ENCODE measurements at places on chromosomes 7 and 10.
A peak's percentile ranks its signal among the peaks of the same experiment; 100 is the strongest.

GRCh38 chr7:46170792-46171191 lies 249.7 kb upstream of the IGFBP3 start:
- DNase-seq, result no peak

GRCh38 chr7:904847-905246 lies 28.5 kb downstream of the GET4 start:
- no peak for DNase-seq

DNA sequence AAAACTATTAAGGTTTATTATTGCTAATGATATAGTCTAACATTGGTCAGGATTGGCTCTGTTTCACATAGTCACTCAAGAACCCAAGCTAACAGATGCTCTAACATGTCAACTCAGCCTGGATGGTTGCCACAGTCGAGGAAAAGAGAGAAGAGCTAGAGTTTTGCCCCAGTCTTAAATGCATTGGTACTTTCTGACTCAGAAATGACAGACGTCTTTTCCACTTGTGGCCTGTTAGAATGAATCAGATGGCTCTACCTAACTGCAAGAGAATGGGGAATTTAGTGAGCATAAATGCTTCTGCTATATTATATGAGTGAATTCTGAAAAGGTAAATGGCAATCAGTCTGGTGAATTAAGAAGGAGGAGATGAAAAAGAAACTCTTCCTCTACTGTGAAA lies 13.9 kb downstream of the HECTD2 start:
- no peak for DNase-seq

- DNase-seq, result no peak
Observed at GRCh38 chr10:51000976-51001375, 73.3 kb upstream of the PRKG1 start.

DNA sequence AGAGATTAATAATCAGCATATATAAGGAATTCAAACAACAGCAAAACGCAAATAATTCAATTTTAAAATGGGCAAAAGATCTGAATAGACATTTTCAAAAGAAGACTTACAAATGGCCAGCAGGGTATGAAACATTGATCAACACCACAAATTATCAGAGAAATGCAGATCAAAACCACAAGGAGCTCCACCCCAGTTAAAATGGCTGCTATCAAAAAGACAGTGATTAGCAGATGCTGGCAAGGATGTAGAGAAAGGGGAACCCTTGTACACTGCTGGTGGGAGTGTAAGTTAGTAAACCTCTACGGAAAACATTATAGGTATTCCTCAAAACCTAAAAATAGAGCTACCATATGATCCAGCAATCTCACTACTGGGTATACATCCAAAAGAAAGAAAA lies 128.0 kb upstream of the CACUL1 start:
- DNase-seq, result no peak

DNA sequence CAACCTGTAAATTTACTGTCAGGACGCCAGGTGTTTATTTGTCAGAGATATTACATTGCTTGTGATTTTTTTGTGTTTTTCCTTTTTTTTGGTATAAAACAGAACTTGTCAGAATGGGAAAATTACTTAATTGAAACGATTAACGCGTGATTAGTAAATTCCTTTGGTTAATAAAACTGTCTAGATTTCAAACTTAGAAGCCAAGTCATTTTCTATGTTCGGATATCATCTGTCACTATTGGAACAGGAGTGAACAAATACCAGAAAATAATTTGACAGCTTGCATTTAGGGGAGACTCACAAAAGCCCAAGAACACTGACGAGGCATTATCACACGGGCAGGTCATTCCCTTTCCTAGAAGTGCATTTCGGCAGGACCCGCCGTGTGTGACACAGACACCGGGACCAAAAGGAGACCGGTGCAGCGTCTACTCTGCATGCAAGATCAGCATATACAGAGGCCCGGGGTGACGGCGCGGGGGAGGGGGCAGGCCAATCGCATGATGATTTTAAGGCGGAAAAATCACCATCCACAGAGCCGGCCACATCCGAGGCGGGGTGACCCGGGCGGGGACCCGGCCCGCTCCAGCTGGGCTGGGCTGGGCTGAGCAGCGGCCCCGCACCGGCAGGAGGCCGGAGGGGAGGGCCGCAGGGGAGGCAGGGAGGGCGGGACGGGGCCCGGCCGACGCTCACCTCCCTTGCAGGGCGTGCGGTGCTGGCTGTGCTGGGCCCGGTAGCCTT lies 841 bp downstream of the GLUD1 start:
- DNase-seq, result no peak

DNA sequence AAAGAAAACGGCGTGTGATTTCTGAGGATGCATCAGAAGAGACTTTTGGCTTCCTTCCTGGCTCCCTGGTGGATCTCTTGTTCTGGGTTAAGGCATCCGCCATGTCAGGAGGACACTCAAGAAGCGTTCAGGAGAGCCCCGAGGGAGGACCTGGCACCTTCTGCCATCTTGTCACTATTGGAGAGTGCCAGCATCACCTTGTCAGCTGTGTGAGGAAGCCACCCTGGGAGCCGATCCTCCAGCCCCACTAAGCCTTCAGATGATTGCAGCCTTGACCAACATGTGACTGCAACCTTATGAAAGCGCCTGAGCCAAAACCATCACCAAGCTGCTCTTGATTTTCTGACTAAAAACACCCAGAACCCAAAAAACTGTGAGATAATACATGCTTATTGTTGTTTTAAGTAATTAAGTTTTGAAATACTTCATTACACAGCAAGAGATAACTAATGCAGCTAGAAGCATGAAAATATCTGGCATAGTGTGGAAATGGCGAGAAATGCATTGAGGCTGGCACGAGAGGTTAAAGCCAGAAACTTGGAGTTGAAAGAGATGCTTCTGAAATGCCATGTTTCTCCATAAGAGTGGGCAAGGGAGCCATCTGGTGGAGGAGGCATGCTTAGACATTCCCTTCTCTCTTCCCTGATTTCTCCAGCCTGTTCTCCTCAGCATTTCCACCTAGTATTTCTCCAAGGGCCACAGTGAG lies 5.4 kb upstream of the ZFYVE27 start:
- DNase-seq, result peak; percentile 40

DNA sequence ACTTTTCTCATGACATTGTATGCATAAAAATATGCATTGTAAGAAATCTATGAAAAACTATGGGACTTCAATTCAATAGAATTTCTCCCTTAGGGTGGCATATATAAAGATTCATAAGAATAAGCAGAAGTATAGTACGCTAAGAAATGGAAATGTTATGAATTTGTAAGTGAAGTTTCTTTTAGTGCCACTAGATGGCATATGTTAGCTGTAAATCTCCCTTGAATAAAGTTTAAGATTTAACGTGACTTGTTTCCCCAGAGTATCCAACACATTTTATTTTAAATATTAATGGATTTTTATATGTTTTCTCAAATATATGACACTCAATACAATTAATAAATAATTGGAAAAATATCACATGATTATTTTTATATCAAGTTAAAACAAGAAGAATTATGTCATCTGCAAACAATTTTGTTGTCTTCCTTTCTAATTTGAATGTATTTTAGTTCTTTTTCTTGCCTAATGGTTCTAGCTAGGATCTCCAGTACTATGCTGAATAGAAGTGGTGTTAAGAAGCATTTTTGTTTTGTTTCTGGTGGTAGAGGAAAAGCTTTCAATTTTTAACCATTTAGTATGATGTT lies 287.2 kb downstream of the HGF start:
- no peak for DNase-seq

DNA sequence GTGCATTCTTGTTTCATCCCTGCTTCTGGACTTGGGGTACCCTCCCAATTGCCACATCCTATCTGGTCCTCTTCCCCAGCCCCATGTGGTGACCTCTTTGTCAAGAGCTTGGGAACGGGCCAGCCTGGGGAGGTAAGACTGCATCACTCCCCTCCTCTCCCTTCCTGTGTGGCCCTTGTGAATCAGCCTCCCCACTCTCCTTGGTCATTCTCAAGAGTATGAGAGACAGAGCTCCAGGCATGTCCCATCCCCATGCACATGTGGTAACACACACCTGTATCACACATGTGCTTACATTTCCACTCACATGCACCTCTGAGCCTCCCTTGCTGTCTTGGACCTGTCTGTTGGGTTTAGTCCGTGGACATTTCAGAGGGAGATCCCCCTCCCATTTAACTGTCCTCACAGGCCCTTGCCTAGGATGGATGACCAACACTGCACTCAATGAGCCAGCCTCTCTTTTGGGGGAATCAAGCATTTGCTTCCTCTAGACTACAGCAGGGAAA lies 2.6 kb downstream of the MRPL43 start:
- DNase-seq, result no peak

- DNase-seq, result no peak
Observed at GRCh38 chr10:103166523-103166922, 26.5 kb downstream of the NT5C2 start.

DNA sequence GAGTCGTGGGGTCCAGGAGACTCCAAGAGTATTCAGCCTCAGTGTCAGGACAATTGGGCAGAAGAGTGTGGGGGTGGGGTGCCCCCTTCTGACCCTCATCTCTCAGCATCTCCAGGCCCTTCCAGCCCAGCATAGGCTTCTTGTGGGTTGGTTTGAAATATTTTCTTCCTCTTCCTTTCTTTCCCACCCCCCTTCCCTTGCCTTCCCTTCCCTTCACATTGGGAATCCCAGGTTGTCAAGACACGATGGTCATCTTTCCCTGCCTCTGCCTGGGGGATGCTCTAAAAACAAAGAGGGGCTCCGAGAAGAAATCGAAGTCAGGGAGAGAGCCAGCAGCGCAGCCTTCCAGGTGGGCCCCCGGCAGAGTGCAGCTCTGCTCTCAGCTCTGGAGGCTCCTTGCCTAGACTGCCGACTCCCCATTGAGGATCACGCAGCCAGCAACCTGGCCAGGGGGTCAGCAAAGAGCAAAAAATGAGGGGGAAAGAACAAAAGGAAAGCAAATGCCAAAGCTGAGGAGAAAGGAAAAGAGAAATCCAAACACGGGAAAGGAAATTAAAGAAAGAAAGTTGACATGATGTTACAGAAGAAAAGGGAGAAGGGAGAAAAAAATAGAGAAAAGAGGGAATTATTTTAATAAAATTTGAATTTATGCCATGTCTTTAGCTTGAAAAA lies 1.5 kb downstream of the PAX2 start:
- no peak for DNase-seq

- DNase-seq, result no peak
Observed at GRCh38 chr10:116385311-116385710, 42.3 kb upstream of the PNLIPRP3 start.

GRCh38 chr7:6435486-6436384 lies 12.0 kb downstream of the DAGLB start:
- peak; percentile 59 for DNase-seq

DNA sequence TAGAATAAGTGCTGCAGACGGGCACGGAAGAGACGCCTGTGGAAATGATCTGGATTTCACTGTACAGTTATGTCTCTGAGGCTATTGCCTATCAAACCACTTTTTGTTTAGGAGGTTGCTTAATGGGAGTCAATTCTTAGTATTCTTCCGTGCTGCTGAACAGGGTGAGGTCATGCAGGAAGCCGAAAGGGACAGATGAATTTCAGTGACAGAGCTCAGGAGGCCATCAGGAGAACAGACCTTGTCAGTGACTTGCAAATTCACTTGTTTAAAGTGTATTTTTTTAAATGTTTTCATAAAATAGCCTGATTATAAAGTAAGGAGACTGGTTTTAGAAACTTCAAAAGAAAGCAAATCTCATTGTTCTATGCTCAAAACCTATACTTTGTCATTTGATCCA lies 58.9 kb downstream of the XRCC2 start:
- no peak for DNase-seq

DNA sequence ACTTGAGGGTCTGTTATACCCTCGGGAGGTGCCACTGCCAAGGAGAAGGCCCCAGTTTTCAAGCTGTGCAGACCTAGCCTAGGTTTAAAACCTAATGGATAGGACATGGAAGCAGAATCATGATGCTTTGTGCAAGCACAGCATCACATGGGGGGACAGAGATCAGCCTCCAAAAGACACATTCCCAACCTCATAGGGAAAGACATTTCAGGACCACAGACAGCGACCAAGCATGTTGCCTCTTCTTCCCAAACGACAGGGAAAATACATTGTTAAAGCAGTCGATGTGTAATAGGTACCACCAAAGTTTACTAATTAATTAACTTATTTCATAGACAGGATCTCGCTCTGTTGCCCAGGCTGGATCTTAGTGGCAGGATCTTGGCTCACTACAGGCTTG lies 573.9 kb downstream of the TCERG1L start:
- no peak for DNase-seq

DNA sequence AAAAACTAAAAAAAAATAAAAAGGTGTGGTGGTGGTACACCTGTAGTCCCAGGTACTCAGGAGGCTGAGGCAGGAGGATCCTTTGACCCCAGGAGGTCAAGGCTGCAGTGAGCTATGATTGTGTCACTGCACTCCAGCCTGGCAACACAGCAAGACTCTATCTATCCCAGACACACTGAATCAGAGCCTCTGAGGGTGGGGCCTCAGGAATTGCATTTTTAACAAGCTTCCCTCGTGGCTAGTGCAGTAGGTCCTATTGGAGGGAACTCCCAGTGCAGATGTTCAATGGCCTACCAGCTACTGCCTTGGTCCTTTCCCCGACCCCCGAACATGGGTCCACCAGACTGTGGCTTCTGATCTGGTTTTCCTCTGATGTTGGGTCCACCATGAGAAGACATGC lies 14.9 kb downstream of the STRA8 start:
- no peak for DNase-seq

GRCh38 chr7:76364198-76364584 lies 5.4 kb upstream of the YWHAG start:
- DNase-seq, result no peak

DNA sequence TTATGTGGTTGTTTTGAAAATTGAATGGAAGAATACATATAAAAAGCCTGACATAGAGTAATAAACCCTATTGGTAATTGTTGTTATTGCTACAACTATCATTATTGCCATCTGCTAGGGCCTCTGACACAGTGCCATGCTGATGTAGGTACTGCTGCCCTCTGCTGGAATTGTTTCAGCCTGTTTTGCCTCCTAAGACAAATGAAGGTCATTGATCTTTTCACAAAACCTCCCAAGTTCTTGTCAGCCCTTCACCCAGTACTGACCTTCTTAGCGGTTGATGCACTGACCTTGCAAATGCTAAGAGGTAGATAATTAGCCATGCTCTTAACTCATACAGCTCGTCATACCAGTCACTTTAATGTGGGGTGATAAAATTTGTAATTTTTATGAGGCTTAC lies 975.2 kb downstream of the SORCS1 start:
- DNase-seq, result no peak
